ENCODE measurements at places on chromosomes 12 and 14.

DNA sequence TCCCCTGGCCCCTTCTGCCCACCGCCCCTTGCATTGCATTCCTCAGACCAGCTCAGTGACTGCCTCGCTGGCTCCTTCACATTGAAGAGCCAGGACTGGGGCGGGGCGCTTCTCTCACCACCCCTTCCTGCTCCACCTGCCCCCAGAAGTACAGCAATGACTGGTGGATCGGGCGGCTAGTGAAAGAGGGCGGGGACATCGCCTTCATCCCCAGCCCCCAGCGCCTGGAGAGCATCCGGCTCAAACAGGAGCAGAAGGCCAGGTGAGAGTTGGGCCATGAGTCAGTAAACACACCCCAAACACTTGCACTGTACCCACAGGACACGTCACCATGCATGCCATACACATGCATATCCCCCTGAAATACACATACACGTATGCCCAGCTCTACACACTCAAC lies 5.8 kb downstream of the CACNB3 start:
- no peak for DNase-seq

DNA sequence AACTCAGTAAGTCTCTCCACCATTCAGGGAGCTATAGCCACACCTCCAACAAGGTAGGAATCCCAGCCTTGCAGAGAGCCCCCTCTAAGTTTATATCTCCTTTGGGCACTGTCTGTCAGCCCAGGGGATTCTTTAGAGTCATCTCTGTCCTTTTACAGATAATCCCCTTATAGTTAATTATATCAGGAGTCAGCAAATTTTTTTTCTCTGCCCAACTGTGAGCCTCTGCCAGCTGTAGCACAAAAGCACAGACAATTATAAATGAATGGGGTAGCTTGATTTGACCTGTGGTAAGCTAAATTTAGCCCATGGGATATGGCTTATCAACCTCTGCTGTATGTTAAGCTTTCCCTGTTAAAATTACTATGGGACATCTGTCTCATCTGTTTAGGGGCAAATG lies 8.3 kb downstream of the CEP128 start:
- DNase-seq = no peak

DNA sequence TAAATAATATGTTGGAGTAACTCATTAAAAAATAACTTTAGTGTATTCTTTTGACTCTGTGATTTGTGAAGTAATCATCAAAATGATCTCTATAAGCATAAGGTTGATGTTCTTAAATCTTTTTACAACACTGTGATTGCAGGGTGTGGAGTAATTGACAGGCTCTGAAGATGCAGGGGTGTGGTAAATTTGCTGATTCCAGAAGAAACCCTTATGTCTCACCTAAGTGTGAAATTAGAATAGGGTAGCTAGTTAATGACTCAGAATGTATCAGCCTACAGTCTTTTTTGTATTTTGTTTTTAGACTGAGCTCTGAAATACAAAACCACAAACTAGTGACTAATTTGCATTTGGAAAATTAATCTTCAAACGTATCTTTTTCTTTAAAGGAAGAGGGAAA lies 5.9 kb downstream of the PRPF39 start:
- no peak for DNase-seq

GRCh38 chr14:21913759-21914158 lies 240.1 kb upstream of the OR4E1 start:
- peak; percentile 91 for DNase-seq

DNA sequence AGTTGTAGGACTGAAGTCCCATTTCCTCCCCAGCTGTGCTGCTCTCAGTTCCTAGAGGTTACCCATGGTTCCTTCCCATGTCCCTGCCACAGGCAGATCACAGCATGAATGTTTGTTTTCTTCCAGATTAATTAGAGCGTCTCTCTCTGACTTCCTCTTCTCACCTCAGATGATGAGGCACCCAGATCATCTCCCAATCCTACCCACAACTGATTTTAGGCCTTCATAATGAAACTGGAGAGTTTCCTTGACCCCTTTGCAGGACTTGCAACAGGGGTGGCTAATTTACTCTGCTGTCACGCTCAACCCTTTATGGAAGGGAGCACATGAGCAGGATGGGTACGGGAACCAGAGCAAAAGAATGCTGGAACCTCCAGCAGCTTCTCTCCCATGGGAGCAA lies 32.1 kb upstream of the TXNRD1 start:
- DNase-seq = no peak

DNA sequence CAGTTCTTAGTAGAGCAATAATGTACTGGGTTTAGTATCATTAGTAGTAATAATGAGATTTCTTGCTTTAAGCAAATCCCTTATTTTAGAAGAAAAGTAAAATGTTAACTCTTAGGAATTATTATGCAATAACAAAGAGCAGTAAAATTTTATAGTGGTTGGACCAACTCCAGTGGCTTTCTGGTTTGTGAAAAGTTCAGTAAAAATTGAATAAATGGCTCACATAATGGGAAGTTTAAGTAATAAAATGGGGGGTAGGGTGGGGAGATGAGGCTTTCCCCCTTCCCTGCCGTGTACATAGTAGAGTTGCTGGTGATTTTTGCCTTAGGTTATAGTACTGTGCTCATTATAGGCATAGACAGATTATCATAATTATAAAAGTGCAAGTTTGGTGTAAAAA lies 250.5 kb upstream of the ATP2B1 start:
- no peak for DNase-seq

GRCh38 chr12:93622485-93622884 lies 50.0 kb downstream of the SOCS2 start:
- DNase-seq = no peak

DNA sequence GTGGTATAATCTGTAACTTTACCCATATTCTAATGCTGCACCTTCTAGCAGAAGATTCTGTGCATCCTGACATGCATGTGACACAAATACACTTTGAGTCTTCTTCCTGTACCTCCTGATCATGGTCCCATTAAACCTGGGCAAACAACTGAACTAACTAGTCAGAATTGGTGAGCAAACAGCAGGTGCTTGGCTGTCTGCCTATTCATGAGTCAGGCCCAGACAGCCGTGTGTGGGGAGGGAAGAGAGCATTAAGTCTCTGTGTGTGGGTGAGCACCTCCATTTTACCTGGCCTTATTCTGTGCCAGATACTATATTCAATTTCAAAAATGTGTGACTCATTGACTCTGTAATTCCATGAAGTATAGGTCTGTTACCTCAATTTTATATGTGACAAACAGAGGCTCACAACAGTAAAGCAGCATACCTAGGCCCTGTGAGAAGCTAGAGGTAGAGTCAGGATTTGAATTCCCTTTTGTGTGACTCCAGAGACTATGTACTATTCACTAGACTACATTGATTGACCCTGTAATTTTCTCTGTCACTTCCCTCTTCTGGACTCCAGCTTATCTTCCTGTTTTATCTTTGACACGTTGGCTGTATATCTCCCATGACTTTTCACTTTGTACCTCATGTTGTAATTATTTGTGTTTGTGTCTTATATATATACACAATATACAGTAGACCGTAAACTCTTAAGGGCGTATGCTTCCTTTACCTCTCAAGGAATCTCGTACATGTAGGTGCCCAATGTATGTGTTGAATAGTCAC lies 32.2 kb downstream of the SUSD6 start:
- no peak for DNase-seq

DNA sequence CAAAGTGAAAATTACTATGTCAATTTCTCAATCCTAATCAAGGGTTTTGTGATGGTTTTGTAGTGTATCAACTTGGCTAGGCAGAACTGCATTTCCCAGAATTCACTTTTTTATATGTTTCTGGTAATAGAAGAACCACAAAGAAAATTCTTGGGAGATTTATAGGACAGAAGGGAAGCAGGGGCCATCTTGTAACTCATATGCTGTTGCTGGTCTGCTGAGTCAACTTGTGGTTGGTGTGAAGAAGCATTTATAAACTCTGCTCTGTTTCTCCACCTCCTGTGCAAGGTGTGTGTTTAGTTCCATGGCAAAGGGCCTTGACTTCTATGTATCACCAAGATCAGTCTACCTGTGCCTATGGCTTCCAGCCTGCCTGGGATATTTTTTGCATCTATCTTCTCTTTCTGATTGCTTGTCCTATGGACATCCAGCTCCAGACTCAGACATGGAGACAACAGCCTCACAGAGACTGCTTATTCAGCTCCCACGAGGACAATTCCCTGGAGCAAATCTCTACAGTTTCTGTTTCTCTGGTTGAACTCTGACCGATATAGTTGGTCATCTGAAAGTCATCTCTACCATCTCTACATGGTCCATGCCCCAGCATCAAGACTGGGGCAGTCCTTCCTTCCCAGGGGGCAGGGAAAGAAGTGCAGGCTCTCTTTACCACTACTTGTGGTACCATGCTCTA lies 364.3 kb upstream of the DDHD1 start:
- no peak for DNase-seq

DNA sequence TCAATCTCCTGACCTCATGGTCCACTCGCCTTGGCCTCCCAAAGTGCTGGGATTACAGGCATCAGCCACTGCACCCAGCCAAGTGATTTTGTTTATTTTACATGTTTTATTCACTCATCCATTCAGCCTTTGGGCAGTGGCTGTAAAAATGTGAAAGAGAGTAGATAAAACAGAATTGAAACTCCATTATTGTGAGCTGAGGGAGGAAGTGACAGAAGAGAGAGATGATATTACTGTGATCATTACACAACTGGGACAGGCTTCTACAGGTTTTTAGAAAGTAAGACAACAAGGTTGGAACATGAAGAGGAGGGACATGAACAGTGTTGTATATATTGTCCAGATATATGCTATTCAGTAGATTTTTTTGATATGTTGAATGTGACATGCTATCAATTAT lies 25.0 kb downstream of the CREBL2 start:
- no peak for DNase-seq

- no peak for DNase-seq
These were observed 174.8 kb downstream of the EFCAB11 start for GRCh38 chr14:89779707-89780106.

DNA sequence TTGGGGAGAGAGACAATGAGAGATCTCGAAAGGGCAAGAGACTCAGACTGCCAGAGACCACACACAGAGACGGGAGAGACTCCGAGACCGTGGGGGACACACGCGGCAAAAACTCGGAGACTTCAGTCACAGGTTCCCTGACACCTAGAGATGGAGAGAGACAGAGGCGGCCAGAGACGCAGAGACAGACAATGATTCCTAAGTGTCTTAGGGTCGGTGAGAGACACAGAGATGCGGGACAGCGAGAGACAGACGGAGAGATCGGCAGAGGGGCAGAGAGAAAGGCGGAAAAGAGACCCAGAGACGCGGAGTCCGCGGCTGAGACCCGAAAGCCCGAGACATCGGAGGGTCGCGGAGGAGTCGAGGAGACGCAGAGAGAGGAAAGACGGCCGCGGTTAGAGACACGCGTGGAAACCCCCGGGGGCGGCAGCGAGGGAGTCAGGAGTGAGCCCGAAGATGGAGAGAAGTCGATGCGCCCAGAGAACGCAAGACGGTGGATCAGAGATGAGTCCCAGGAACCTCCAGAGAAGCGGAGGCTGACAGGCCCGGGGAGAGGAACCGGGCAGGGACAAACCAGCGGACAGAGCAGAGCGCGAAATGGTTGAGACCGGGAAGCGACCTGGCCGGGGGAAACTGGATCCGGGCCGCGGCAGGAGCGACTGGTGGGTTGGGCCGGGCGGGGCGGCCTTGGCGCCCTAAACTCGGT lies 7.8 kb downstream of the LHX5 start:
- DNase-seq = no peak

DNA sequence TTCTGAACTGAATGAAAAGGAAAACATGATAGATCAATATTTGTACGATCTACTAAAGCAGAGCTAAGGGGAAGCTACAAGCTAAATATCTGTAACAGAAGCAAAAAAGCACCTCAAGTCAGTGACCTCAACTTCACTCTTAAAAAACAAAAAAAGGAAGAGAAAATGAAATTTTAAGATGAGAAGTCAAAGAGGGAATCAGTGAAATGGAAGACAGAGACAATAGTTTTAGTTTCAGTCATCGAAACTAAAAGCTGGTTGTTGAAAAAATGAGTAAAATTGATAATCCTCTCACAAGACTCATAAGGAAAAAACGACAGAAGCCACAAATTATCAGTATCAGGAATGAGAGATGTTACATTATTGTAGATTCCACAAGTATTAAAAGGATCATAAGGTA lies 11.9 kb upstream of the SLC2A13 start:
- DNase-seq = no peak

GRCh38 chr14:53537422-53538315 lies 384.5 kb upstream of the DDHD1 start:
- DNase-seq = no peak

Measured in Jurkat, Clone E6-1 (cell line).